Activated CD4-positive, alpha-beta T cell treated with anti-CD3 and anti-CD28 coated beads for 24 hours (primary cell): ENCODE measurements at places on chromosomes 7 and 10.

- DNase-seq = no peak
Measured at GRCh38 chr7:25978466-25978865, 173.5 kb upstream of the NFE2L3 start.

GRCh38 chr10:47423476-47423875, 39.4 kb upstream of the ZNF488 start:
- DNase-seq = no peak

GRCh38 chr7:148515237-148515636, 75.3 kb upstream of the C7orf33 start:
- no peak for DNase-seq

GRCh38 chr10:10629512-10629911, 388.2 kb upstream of the CELF2 start:
- no peak for DNase-seq

DNA sequence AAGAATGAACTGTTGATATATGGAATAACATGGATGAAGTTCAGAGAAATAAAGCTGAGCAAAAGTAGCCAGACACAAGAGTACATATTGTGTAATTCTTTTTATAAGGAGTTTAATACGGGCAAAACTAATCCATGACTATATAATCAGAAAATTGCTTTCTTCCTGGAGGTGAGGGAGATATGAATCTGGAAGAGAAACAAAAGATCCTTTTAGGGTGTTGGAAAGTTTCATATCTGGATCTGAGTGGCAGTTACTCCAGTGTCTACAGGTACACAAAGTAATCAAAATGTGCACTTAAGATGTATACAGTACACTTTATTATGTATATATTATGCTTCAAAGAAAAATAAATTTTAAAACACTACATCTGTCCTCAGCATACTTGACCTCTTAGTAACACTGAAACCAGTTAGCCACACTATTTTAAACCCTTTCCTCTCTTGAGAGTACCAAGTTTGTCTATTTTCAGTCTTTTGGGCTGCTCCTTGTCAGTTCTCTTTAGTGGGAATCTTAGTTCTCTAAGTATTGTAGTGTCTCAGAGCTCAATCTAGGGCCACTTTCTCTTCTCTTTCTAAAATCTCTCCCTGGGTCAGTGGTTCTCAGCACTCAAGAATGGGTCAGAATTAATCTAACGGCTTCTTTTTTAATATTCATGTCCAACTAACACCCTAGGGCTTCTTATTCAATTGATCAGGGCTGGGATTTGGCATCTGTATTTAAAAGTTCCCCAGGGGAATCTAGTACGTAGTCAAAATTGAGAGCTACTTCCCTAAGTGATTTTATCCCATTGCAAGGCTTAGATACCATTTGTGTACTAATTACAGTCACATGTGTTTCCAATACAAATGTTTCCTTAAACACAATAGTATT, 4.3 kb upstream of the LIPF start:
- no peak for DNase-seq

GRCh38 chr10:110802551-110803238, 69.0 kb upstream of the PDCD4 start:
- DNase-seq = no peak

GRCh38 chr7:107581387-107582013, 1.5 kb downstream of the BCAP29 start:
- no peak for DNase-seq

DNA sequence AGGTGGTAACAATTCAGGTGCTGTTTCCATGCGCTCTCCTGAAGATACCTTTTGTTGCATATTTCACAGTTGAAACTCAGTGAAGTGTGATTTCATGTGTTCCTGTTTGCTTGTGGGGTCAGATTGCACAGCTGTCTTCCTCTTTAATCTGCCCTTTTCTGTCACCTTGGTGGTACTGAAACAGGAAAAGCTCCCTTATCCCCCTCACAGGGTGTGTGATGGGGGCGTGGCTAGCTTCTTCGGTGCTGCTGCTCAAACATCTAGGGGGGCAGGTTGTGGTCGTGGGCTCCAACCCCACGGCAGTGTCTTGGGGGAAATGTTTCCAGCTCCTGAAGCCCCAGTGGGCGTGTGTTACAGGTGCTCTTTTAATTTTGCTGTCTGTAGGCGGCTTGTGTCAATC, 107.4 kb upstream of the KLF14 start:
- no peak for DNase-seq

GRCh38 chr10:53719658-53720057, 947.1 kb upstream of the MBL2 start:
- DNase-seq = no peak

- no peak for DNase-seq
Measured at GRCh38 chr10:44471410-44471809, 86.5 kb upstream of the CXCL12 start.

DNA sequence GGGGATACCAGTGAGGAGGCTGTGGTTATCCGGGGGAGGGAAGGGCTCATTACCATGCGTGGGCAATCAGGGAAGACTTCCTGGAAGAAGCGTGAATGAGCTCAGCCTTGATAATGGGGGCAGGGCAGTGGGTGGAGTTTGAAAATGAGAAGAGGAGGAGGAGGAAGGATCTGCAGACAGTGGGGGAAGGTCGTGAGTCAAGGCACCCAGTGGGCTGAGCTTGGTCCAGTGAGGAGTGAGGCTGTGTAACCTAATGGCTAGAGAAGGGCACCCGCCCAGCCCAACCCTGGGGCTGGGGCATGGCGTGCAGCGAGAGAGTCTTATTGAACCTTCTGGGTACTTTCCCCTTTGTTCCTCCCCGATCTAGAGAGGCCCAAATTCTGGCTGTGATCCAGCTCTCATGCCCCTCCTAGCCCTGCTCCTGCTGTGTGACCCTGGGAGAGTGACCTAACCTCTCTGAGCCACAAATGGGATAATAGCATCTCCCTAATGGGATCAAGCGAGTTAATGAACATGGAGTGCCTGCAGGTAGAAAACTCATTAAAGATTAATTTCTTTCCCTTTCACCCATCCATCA, 31.5 kb downstream of the CLIP2 start:
- DNase-seq = no peak

GRCh38 chr7:18788026-18788425, 292.5 kb downstream of the HDAC9 start:
- DNase-seq = no peak

- no peak for DNase-seq
Measured at GRCh38 chr10:48639632-48640031, 34.8 kb upstream of the ARHGAP22 start.

GRCh38 chr7:38660427-38661099, 29.4 kb upstream of the AMPH start:
- DNase-seq = no peak

GRCh38 chr7:78489476-78490240, 691.1 kb downstream of the PHTF2 start:
- no peak for DNase-seq

- DNase-seq = no peak
Measured at GRCh38 chr10:66941491-66941890, 15.7 kb downstream of the LRRTM3 start.

- DNase-seq = no peak
Measured at GRCh38 chr7:117774943-117775342, 98.3 kb downstream of the CTTNBP2 start.

DNA sequence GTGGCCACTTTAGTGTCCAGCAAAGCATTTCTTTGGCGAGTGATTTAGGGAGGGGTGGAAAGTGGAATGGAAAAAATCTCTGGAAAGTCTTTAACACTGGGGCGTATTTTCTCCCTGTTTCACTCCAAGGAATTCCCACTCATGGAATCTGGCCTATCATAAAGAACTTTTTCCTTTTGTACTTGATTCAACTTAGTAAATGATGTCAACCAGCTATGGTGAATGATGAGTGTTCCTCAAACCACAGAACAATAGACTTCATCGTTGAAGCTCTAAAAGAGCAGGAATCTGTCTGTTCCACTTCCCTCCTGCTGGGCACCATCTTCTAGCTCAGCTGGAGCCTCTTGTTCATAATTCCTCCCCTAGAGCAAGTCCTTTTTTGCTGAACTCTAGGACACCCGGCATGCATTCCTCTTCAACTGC, 66.5 kb downstream of the EPDR1 start:
- DNase-seq = no peak

DNA sequence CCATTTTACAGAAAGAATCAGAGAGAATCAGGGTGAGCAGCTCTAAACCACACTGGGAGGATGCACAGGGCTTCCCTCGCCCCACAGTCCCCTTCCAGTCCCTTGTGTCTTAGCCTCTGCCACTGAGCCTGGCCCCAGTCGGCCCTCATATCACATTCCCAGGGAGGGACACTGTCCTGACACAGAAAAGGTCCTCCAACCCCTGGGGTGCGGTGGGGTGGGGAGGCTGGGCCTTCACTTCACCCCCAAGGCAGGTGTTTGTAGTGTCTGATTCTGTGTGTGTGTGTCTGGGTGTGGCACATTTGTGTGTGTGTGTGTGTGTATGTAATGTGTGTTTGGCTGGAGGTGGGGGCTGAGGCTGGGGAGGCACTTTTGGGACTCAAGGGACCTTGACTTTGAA, 1.8 kb upstream of the KCP start:
- DNase-seq = no peak

DNA sequence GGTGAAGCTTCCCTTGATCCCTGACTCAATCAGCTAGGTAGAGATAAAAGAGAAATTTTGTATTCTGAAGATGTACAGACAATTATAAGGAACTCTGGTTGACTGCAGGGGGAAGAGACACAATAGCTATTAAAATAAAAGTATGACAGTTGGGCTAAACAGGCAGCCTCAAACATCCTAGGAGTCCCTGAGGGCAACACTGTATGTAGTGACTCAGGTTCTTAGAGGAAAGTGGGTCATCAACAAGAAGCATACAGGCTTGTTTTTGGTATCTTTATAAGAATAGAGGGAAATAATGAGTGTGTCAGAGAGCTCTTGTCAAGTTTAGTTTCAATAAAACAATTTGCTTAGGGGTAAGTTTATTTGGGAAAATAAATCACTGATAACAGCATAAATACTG, 150.3 kb downstream of the AUTS2 start:
- no peak for DNase-seq

DNA sequence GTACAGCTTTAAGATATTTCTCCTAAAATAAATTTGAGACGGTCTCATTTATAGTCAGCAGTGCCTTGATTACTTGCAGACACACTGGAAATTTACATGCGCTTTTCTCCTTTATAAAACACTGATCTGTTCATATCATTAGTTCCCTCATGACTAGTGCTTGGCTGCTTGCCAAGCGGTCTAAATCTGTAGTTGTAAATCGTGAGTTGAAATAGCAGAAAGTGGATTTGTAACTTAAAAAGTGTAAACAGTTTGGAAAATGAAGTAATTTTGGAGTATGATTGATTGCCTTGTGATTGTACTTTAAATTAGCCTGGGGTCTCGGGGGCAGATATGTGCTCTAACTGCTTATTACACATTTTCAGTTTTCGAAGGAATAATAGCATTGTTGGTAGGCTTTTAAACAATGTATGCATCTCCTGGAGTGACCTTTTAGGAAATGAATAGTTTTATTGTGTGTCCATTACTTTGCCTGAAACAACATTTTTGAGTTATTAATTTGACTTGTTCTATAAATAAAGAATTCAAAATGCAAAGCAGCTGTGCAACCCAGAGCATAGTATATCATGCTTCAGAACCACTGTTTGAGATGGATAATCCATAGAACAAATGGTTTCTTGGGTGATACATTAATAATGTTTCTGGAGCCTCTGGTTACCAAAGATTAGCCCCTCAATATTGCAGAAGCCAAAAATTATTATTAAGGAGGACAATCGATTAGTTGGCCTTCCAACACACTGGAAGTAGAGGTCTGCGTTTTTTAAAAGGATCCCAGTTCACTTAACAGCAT, 73.3 kb downstream of the ARID5B start:
- DNase-seq = no peak

DNA sequence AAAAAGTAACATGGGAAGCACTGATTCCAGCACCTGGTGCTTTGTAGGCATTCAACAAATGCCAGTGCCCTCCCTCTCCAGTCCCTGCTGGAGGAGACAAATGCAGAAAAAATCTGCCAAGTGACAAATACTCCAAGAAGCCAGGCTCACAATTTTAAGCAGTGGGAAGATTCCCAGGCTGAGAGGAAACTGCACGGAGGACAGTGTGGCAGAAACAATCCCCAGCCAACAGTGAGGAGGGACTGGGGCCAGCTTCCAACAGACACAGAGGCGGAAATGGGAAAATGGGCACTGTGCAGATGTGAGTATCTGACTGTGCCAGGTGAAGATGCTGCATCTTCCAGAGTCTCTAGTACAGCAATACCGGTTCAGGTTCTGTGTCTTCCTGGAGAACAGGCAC, 106.3 kb downstream of the SLIT1 start:
- DNase-seq = no peak

GRCh38 chr10:71427246-71427645, 30.5 kb downstream of the CDH23 start:
- no peak for DNase-seq
